ENCODE measurements at places on chromosomes 12 and 14.

- no peak for DNase-seq
Measured at GRCh38 chr12:119642986-119643385, 24.9 kb upstream of the PRKAB1 start.

DNA sequence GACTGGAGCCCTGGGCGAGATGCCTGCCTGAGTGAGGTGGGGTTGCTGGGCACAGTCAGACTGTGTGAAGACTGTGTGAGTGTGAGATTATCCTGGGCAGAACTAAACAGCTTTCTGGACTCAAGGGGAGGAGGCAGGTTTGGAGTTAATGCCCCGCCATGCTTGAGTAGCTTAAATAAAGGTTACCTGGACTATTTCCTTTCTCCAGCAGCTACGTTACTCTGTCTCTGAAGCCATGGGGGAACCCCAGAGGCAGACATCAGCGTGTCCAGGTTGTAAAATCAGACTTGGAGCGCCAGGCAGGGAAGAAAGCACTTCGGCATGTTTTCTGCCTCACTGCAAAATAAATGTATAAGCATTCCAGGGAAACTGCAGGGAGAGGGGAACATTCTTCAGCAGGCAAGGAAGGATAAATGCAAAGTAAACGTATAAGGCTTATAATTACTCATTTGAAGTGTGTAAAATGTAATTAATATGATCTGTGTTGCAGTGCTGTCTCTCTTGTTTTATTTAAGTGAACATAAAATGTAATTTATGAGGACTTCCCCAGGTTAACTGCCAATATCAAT lies 129.7 kb downstream of the CHST11 start:
- DNase-seq = no peak

DNA sequence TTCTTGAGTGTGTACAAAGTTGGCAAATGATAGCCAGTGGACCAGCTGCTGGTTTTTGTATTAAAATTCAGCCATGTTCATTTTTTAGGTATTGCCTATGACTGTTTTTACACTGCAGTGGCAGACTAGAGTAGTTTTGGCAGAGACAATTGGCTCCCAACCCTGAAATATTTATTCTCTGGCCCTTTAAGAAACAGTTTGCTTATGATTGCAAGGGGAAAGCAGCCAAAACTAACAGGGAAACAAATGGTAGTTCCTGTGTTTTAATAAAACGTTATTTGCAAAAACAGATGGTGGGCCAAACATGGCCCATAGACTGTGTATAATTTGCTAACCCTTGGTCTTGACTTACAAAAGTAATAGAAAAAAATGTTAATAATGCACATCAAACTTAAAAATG lies 110.2 kb downstream of the ALX1 start:
- no peak for DNase-seq

DNA sequence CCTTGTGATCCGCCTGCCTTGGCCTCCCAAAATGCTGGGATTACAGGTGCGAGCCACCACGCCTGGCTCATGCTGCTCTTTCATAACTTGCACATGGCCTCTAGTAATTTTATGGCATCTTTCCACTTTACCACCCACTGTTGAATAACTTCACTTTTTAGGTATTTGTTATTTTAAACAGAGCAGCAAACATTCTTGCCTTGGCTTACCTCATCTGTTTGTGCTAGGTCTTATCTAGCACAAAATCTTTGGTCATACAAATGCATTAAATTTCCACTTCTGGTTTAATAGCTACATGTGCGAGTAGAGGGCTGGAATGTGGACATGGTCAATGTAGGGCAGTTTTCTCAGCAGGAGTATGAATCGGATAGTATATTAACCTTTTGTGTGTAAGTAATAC lies 38.8 kb upstream of the ATF7IP start:
- no peak for DNase-seq

- DNase-seq = no peak
Measured at GRCh38 chr14:71589609-71590008, 342.6 kb upstream of the RGS6 start.

GRCh38 chr12:7433276-7433822 lies 10.6 kb downstream of the CD163L1 start:
- DNase-seq = no peak

DNA sequence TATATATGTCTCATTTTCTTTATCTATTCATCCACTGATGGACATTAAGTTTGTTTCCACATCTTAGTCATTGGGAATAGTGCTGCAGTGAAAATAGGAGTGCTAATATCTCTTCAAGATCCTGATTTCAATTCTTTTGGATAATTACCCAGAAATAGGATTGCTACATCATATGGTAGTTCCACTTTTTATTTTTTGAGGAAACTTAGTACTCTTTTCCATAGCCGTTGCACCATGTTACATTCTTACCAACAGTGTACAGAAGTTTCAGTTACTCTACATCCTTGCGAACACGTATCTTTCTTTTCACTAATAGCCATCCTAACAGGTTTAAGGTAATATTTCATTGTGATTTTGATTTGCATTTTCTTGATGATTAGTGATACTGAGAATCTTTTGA lies 29.8 kb downstream of the TESPA1 start:
- DNase-seq = no peak

GRCh38 chr12:16299403-16299802 lies 21.9 kb upstream of the SLC15A5 start:
- DNase-seq = no peak

- no peak for DNase-seq
Measured at GRCh38 chr12:53464685-53465418, 12.9 kb downstream of the PCBP2 start.

DNA sequence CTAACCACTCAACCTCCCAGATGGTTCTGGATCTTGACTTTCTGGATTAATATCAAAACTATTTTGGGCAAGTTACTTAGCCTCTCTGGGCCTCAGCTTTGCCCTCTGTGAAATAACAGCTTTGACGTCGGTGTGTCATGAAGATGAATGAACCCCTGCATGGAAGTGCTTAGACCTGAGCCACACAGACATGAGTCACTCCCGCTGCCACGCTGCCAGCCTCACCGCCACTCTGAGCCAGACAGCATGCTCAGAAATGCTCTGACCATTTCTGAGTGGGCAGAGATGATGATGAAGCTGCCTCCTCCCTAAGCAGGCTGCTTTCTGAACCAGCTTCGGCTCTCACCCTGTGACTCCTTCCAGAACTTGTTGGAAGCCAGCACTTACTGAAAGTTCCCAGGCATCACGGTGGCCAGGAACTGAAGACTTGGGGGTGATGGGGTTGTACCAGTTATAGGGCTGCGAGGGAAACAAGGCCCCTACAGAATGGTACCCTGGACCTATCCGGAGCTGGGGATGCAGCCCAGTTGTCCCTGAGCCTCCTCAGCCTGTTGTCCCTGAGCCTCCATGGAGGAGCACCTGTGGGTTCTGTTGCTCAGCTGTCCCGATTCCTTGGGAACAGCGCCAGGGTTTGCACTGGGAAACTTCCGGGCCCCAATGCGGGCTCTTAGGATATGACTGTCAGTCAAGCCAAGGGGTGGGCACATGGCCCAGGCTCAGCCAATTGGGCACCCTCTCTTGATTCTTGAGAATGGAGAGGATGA lies 2.0 kb upstream of the CCDC197 start:
- no peak for DNase-seq
